Stimulated activated CD8-positive, alpha-beta memory T cell treated with anti-CD3 and anti-CD28 coated beads, Interleukin-15, amount 100 ng/mL, for 24 hours (primary cell): ENCODE measurements at places on chromosomes 2 and 18.
A peak's percentile ranks its signal among the peaks of the same experiment; 100 is the strongest.

DNA sequence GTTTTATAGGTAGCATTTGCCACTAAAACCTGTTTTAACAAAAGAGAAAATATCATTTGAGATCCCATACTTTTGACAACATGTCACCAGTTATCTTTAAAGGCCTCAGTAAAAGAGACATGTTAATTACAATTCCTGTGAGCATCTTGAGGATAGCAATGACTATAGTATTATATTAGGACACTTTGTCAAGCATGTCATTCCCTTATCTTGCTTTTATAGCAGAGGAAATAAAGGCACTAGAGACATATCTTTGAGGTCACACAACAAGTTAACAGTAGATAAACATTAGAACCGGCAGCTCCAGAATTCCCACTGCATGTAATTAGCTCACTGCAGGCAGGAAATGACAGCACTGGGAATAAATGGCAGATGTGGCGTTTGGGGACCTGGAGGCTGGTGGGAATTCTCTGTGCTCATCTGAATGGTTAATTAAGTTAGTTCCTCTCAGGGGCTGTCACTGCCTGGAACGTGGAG lies 25.9 kb downstream of the LYPD6B start:
- no peak for DNase-seq

- no peak for DNase-seq
Observed at GRCh38 chr2:15957881-15958713, 17.7 kb downstream of the MYCN start.

DNA sequence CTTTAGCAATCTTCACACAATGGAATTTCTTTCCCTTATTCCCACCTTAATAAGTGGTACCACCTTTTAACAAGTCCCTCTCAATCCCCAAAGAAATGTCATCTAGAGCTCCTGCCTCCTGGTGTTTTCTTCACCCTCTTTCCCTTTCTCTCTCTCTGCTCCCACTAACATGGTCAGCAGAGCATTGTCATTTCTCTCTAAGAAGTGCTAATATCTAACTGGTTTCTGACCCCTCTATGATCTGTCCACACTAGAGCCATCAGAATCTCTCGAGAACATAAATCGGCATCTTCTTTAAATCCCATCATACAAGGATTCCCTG lies 161.2 kb upstream of the DTNA start:
- DNase-seq: no peak

- peak; percentile 4 for DNase-seq
Observed at GRCh38 chr2:97870396-97870843, 125.3 kb downstream of the TMEM131 start.

GRCh38 chr2:27798948-27799645 lies 27.6 kb downstream of the MRPL33 start:
- no peak for DNase-seq

- no peak for DNase-seq
Observed at GRCh38 chr2:158717366-158718195, 77.5 kb upstream of the DAPL1 start.

DNA sequence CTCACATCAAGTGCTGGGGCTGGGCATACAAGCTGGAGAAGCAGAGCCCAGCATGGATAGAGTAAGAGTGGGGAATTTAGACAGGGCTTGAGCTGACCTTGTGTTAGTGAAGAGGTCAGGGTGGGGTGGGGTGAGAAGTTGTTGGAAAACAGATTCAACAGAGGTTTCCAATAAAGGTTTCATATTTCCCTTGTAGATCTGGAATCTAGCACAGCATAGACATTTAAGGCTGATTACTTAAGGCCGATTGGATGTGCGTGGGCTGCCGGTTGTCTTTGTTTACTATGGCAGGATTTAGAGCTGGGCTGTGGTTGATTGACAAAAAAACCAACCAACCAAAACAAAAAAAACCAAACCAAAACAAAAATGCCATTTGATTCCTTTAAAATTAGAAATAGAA lies 114.9 kb upstream of the SEC11C start:
- no peak for DNase-seq

GRCh38 chr2:118319271-118319684 lies 231.0 kb downstream of the INSIG2 start:
- no peak for DNase-seq

- no peak for DNase-seq
Observed at GRCh38 chr18:37156330-37156942, 327.5 kb downstream of the KIAA1328 start.

DNA sequence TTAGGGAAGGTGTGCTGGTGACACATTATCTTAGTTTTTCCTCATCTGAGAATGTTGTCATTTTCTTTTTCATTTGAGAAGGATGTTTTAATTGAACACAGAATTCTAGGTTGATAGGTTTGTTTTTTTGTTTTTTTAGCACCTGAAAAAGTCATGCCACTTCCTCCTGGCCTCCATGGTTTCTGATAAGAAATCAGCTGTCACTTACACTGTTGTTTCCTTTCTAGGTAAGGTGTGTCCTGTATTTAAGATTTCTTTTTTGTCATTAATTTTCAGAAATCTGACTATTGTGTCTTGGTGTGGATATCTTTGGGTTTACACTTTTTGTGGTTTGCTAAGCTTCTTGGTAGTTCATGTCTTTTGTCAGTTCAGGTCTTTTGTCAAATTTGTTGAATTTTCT lies 99.3 kb downstream of the ROCK1 start:
- DNase-seq: no peak

GRCh38 chr18:49411928-49412327 lies 48.5 kb downstream of the DYM start:
- no peak for DNase-seq

DNA sequence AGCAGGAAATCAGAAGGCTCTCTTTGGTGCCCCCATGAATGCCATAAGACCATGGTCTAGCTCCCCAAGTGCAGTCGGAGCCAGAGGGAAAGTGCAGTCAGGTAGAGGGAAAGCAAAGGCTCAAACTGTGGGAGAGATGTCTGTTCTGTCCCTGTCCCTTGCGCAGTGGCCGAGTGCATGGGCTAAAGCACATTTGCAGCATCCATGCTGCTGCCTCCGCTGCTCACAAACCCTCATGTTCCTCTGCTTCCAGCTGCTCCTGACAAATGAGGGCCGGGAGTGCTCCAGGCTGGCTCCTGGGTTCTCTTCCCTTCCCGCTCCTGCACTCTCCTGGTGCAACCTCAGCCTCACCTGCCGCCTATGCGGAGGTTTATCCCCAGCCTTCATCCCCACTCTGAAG lies 34.2 kb downstream of the SCTR start:
- DNase-seq: no peak

DNA sequence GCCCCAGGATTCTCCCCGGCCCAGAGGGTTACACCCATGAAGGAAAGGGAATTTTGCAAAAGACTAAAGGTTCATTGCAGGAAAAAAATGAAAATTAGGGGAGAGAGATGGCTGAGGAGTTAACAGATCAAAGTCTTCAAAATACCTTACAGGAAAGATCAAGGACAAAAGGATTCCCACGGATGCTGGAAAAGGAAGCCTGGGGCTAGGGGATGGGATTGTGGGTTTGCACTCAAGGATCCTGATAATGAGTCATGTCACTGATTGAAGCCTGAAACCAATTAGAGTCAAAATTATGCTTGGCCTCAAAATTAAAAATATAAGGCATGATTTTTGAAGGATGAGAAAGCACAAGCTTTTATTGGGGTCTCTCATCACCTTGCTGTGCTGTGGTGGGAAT lies 32.6 kb upstream of the COPS8 start:
- no peak for DNase-seq

GRCh38 chr2:37782721-37783371 lies 111.4 kb upstream of the CDC42EP3 start:
- no peak for DNase-seq

DNA sequence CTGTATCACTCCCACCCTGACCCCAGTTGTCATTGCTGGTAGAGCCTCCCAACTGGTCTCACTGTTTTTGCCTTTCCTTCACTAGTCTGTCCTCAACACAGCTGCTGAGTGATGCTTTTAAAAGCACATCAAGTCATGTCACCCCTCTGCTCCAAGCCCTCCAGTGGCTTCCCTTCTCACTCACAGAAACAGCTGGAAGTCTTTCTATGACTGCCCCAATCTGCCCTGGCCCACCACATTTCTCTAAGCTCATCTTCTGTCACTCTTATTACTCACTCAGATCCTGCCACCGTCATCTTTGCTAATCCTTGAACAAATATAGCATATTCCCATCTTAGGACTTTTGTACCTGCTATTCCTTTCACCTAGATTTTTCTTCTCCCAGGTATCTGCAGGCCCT lies 242.6 kb upstream of the RBBP8 start:
- no peak for DNase-seq

GRCh38 chr2:154173919-154174318 lies 302.2 kb downstream of the GALNT13 start:
- DNase-seq: no peak

DNA sequence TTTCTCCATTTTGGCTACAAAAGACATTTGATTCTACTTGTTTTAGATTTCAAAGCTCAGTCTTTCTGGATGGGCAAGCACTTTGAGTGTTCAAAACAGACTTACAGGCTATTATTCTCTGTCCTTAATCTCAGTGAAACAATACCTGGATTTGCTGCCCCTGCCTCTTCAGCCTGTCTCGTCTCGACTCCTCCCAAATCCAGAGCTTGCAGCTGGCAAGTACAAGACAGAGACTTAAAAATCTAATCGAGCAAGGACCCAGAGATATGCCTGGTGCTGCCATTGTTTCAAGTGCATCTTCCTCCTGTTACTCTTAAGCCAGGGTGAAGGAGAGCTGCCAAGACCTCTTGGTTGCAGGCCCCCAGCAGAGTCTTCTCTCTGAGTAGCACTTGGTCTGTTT lies 59.2 kb downstream of the LRRC30 start:
- no peak for DNase-seq

- no peak for DNase-seq
Observed at GRCh38 chr2:169285531-169286235, 76.7 kb downstream of the LRP2 start.

DNA sequence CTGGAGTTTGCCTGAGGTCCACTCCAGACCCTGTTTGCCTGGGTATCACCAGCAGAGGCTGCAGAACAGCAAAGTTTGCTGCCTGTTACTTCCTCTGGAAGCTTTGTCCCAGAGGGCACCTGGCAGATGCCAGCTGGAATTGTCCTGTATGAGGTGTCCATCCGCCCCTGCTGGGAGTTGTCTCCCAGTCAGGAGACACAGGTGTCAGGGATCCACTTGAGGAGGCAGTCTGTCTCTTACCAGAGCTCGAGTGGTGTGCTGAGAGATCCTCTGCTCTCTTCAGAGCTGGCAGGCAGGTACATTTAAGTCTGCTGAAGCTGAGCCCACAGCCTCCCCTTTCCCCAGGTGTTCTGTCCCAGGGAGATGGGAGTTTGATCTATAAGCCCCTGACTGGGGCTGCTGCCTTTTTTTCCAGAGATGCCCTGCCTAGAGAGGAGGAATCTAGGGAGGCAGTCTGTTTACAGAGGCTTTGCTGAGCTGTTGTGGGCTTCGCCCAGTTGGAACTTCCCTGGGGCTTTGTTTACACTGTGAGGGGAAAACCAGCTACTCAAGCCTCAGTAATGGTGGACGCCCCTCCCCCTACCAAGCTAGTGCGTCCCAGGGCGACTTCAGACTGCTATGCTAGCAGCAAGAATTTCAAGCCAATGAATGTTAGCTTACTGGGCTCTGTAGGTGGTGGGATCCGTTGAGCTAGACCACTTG lies 34.7 kb downstream of the TFPI start:
- DNase-seq: no peak

DNA sequence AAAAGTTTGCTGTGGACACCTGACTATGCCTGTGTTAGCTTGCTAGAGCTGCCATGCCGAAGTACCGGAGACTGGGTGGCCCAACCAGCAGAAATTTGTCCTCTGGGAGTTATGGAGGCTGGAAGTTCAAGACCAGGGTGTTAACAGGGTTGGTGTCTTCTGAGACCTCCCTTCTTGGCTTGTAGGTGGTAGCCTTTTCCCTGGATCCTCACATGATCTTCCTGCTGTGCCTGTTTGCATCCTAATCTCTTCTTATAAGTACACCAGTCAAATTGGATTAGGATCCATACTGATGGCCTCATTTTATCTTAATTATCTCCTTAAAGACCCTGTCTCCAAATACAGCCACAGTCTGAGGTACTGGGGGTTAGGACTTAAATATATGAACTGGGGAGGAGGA lies 845 bp downstream of the TMEM177 start:
- DNase-seq: no peak

- no peak for DNase-seq
Observed at GRCh38 chr2:103809415-103809814, 1044.5 kb upstream of the POU3F3 start.

GRCh38 chr2:6234702-6235101 lies 542.5 kb downstream of the SOX11 start:
- no peak for DNase-seq

DNA sequence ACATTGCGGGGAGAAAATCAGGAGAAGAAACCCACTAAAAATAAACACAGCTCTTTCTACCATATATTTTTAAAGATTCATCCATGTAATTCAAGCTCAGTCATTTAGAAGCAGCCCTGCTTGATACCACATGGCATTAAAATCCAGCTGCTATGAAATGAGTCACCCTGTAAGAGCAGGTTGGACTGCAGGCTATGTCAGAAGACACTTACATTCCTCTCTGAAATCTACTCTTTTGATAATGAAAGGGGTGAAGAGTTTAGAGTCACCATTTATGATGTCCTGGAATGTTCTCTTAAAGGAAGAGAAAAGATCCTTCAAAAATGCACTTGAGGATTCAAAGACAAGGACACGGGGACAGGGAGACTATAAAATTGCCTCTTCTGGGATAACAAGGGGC lies 100.6 kb upstream of the APCDD1 start:
- no peak for DNase-seq

DNA sequence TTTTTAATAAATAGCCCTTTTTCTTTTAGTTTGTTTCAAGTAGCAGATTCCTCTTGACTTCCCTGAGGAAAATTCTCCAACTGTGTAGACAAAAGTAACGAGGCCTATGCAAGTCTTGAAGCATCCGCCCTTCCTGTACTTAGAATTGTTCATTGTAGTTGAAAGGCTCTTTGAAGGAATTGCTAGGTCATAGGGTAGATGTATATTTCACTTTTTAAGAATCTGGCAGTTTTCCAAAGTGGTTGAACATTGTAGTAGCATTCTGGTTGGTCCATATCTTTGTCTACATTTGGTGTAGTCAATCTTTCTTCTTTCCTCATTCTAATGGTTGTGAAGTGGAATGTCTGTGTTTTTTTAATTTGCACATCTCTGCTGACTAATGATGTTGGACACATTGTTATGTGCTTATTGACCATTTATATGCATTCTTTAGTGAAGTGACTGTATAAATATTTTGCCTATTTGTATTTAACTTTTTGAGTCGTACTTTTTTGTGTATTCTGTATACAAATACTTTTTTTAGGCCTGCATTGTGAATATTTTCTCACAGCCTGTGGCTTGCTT lies 5.6 kb upstream of the SERPINB11 start:
- no peak for DNase-seq

- no peak for DNase-seq
Observed at GRCh38 chr18:59821983-59822382, 77.8 kb upstream of the PMAIP1 start.

GRCh38 chr2:217521820-217522219 lies 481.0 kb downstream of the TNS1 start:
- no peak for DNase-seq

GRCh38 chr2:120343433-120344105 lies 2.4 kb upstream of the INHBB start:
- DNase-seq: peak; percentile 14
